ENCODE measurements at places on chromosomes 12 and 14.

DNA sequence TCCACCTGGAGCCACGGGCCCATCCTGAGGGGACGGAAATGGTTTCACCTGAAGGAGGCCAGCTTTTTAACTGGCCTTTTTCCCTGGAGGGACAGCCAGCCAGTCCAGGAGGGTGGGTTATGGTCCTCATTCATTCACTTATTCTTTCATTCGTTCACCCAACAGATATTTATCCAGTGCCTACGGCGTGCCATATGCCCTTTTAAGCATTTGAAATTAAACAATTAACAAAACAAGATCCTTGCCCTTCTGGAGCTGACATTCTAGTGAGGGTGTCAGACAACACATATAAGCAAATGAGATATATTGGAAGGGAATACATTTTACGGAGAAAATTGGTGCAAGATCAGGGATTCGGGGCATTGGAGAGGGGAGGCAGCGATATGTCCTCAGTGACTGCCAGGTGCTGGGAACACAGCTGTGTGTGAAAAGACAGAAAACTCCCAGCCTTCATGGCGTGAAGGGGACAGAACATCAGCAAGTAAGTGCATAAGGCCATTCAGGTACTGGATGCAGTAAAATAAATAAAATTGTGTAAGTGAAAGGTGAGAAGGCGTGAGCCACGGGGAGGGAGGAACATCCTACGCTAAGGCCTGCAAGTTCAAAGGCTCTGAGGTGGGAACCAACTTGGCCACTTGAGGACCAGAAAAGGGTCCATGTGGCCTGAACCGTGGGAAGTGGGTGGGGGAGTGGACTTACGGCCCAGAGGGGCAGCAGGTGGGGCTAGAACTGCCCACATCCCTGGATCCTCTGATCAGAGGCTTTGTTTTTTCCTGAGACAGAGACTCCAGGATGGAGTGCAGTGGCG, 684 bp upstream of the ABCB9 start:
- no peak for DNase-seq

- no peak for DNase-seq
Measured at GRCh38 chr12:67299926-67300325, 30.8 kb downstream of the CAND1 start.

GRCh38 chr14:105861985-105862465, 335.6 kb downstream of the TMEM121 start:
- DNase-seq, result no peak

GRCh38 chr14:58598028-58598803, 39.5 kb upstream of the DACT1 start:
- no peak for DNase-seq

DNA sequence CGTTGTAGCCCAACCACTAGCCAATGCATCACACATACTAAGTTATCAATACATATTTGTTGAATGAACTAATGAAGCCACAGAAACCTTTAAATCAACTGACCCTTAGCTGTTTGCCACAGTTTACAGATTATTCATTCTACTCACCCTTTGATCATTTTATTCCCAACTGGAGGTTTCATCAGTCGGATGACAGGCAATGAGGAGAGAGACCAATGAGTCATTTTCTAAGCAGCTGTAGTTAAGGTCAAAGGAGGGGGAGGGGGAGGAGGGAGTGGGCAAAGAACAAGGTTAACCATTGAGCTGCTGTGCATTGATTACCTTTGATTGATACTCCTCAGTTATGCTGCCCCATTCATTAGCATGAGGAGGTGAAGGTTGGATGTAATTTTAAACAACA, 469.5 kb downstream of the VRK1 start:
- no peak for DNase-seq

Measured in activated CD4-positive, alpha-beta T cell treated with anti-CD3 and anti-CD28 coated beads for 1 hour (primary cell).